ENCODE measurements at places on chromosomes 5 and 9.

DNA sequence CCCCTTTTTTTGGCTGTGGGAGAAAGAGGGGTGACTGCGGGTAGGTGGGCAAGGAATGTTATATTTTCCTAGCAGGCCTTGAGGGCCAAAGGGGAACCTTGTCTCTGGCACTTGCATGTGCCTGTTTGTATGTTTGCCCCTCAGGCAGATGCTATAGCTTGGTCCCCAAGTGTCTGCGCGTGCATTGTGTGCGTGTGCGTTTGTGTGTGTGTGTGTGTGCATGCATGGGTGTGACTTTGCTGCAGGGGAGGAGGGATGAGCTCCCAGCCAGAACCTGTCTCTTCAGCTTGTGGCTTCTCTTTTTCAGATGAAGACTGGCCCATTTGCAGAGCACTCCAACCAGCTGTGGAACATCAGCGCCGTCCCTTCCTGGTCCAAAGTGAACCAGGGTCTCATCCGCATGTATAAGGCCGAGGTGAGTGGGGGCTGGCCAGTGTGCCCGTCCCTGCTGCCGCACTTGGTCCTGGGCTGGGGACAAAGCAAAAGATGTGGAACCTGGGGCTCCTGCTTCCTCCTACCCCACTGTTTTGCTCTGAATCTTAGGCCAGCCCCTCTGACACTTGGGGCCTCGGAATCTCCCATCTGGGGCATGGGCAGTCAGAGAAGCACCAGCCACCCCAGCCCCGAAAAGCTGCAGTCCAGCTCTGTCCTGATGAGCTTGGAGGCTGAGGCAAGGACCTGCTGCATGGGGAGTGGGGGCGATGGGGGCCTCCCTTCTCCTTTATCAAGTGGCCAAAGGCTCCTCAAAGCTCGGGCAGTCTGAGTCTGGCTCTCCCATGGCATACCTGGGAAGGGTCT is 31.1 kb downstream of the PTPA start:
- no peak for DNase-seq

DNA sequence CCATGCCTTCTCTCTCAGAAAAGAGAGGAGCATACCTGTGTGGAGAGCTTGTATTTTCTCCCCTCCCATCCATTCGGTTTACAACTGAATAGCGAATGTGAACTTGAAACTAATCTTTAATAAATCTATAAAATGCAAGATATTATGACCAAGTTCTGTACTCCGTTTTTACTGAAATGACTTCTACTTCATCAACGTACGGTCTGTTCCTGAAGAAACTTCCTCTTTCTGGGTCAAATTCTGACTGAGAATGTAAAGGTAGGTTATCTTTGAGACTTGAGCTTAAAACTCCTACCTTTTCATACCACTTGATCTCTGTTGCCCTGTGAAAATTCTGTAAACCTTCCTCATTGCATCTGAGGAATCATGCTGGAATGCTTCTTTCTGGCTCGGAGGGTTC is 4.2 kb upstream of the CTNNAL1 start:
- DNase-seq: no peak

GRCh38 chr5:71529682-71530081 is 57.5 kb upstream of the MCCC2 start:
- DNase-seq: no peak

- peak; percentile 86 for DNase-seq
These were observed 55.6 kb downstream of the PTPDC1 start for GRCh38 chr9:94139672-94140417.

DNA sequence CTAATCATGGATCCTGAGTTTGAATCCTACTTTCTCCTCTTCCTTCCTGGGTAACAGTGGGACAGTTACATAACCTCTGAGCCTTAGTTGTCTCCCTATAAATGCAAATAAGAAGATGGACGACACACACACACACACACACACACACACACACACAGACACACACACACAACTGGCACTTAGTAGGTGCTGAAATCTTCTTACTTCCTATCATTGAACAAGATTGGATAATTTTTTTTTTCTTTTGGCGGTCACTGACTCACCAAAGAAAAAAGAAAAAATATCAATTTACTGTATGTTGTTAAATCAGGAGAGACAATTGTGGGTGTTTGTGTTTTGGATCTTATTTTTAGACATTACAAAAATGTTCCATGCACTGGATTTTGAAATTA is 28.4 kb upstream of the TNFSF8 start:
- DNase-seq: no peak
